ENCODE measurements at places on chromosomes 4 and X.

DNA sequence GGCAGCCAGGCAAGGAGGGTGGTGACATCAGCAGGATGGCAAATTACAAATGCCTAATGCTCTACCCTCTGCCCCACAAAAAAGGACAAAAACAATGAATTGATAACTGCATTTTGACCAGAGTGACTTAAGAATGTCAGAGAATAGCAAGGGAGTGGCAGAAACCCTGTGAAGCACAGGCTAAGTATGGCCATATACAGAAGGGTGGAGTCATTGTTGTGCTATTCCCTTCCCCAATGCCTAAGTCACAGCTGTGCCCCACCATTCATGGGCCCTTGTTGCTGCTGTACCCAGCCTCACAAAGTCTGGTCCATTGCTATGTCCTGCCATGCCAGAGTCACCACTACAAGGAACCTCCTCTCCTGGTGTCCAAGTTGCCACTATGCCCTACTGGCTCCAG, 123.1 kb downstream of the NEK1 start:
- no peak for DNase-seq

DNA sequence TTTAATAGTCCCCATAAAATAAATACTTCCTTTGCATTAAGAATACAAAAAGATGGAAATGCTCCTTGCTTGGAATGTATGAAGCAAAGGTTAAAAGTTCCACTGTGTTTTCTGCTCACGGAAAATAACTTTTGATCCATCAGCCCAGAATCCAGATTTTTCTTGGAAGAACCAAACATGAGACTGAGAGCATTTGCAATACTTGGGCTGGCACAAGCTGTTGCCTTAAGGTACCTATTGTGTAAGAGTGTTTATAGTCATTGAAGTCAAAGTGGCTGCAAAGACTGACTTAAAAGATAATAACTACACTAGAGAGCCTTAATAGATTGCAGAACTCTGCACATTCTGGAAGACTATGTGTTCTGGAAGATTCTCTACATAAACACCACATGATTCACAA, 281.4 kb downstream of the RAB28 start:
- no peak for DNase-seq

- DNase-seq = no peak
Measured at GRCh38 chr4:140789759-140790158, 33.6 kb upstream of the TBC1D9 start.

- DNase-seq = no peak
Measured at GRCh38 chr4:118307643-118308042, 45.2 kb downstream of the PRSS12 start.
